Posterior cingulate gyrus (tissue), 11 donors: ENCODE measurements at places on chromosomes 7 and 10.
A peak's percentile ranks its signal among the peaks of the same experiment; 100 is the strongest.

- DNase-seq, result no peak
Measured at GRCh38 chr10:69220507-69220906, 375 bp downstream of the HKDC1 start.

GRCh38 chr10:97537186-97537869 is 35.3 kb upstream of the ANKRD2 start:
- DNase-seq, result no peak

DNA sequence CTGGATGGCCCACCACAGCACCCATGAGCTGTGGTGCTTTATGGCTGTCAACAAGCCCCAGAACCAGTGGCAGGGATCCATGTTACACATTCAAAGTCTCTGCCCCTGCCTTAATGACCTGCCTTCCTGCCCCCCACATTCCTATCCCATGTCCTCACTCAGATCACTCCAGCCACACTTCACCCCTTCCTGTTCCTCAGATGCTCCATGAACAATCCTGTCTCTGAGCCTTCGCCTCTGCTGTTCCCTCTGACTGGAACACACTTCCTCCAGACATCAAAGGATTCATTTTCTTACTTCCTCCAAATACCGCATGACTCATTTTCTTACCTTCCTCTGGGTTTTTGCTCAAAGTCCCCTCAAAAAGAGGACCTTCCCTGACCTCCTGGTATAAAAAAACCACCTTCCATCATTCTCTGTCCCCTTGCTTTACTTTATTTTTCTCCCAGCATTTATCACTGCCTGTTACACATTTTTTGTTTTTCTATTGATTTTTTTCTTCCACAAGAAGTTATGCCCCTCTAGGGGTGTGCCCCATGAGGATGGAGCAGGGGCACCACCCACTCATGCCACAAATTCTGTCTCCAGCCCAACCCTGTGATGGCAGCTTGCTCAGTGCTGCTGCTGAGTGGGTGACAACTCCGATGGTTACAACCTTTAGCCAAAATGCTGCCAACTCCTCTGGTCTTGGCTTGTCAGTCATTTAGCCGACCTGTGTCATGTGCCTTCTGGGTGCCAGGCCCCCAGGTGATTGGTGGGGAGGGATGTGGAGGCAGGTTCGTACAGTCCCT is 18.2 kb downstream of the COL13A1 start:
- no peak for DNase-seq

DNA sequence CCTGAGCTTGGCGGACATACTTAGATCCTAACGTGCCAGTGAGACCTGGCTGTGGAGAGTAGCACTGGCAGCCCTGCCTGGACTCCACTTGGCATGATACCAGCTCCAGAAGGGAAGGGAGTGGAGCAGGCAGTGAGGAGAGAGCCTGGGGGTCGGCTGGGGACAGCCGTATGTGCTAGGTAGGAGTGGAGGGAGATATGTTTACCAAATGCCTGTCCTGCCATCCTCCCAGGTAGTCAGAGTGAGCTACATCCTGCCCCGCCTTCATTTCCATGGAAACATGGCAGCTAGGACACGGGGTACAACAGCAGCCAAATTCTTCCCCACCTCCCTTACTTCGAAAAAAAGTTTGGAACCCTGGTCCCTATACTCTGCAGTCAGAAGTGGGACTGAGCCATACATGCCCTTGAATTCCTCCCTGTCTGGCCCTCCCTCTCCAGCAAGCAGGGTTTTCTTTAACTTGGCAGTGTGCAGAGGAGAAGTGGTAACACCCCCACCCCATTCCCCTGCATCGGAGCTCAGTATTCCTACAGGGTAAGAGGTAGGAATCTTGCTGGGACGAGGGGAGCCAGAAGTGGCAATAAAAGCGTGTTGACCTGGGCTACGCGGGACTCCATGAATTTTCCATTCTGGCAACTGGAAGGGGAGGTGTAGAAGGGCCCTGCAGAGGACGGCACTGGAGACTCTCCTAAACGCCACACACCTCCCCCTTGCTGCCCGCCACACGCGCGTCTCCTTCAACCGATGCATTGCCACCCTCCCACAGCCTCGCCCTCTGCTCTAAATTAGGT is 20.0 kb upstream of the SMO start:
- no peak for DNase-seq

DNA sequence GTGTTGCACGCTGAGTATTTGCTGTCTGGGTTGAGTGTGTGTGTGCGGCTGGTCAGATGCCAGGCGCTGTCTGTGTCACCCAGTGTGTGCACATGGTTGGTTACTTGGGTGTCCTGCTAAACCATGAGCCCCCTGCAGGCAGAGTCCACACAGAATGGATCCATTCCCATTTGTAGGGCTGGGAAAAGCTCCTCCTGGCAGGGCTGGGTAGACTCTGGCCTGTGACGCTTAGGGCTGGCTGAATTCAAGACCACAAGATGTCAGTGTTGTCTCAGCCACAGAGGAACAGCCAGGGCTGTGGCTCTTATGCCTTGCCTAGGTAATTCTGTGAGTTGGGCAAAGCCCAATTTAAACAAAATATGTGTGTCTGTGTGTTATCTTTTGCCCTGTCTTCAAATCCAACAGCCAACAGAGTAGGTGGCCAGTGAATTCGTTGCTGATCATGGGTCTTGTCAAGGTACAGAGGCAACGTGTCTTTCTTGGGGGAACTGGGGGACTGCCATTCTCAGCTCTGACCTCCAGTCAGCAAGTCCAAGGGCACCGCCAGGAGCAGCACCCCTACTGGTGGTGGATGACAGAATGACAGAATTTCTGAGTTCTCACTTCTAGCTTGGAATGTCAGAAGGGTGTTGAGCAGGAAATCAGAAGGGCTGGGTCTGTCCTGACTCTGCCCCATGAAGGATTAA is 285.1 kb downstream of the CCSER2 start:
- DNase-seq, result no peak

GRCh38 chr7:51847461-51848134 is 531.0 kb upstream of the COBL start:
- DNase-seq, result no peak

GRCh38 chr7:5602734-5603133 is 178.7 kb downstream of the RNF216 start:
- no peak for DNase-seq

DNA sequence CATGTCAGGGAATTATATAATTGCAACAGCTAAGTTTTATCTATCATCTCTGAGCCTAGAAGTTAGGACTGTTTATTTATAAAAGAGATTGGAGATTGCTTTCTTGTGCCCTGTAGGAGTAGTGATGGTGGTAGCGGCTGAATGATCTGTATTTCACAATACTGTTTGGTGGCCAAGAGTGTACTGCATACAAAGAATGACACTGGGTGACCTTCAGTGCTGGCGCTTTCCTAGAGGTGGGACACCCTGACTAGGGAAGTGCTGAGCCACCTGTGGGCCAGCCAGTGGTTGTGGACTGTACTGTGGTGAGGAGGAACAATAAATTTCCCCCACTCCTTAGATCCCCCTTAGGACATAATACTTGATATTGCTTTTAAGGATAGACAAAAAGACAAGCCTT is 53.0 kb downstream of the COPG2 start:
- DNase-seq, result no peak

DNA sequence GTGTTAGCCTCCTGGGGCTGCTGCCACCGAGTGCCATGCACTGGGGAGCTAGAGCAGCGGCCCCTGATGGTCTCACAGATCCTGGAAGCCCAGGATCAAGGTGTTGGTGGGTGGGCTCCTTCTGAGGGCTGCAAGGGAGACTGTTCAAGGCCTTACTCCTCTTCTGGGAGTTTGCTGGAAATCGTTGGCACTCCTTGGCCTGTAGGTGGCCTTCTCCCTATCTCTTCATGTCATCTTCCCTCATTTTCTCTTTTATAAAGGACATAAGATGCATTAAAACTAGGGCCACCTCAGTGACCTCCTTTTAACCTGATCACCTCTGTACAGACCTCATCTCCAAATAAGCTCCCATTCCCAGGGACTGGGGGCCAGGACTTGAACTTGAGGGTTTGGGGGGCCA is 27.0 kb upstream of the ZNF862 start:
- no peak for DNase-seq

DNA sequence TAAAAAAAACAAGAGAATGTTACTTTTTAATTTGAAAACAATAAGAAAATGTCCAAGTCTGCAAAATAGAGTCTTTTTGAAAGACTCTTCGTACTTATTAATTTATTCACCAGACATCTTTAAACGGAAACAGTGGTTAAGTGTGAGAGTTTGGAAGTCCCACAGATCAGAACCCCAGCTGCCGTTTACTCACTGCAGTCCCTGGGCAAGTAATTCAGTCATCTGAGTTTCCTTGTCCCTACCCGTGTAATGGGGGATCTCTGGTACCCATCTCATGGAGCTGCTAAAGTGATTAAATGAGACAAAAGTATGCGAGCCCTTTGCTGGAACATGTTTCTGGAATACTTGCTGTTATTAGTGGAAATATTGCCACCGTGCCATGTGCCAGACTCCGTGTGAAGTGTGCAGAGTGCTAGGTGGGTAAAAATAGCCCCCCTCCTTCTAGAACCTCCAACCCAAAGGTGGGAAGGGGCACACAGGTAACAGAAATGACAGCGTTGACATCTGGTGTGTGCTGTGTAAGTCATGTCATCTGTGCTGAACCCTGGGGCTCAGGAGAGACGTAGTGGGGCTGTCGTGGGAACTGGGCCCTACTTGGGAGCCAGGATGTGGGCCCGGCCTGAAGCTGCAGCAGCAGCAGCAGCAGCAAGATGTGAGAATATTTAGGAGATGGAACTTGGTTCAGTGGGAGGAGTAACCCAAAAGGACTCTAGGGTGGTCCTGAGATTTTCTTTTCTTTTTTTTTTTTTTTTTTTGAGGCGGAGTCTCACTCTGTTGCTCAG is 140.5 kb downstream of the CUX1 start:
- DNase-seq, result no peak

- DNase-seq, result no peak
Measured at GRCh38 chr7:41038211-41038610, 664.7 kb downstream of the INHBA start.

GRCh38 chr7:30922596-30922995 is 10.9 kb downstream of the AQP1 start:
- DNase-seq, result peak; percentile 58

DNA sequence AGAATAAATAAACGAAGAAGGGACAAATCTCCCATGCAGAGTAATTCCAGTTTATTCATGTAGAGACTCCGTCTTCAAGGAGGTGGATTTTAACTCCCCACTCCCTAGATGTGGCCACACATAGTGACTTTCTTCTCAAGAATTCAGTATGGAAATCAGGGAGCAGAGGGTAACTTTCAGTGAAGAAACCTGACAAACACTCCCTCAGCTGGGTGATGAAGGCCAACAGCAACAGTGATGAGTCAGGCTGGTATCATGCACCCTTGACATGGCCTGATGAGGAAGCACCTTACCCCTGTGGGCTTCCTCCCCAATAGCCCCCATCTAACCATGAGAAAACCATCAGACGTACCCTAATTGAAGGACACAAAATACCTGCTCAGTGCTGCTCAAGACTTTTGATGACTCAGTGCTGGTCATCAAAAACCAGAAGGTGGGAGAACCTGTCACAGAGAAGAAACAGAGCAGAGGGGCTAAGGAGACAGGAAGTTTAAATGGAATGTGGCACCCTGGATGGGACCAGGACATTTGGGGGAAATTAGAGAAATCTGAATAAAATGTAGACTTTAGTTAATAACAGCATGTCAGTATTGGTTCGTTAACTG is 50.6 kb downstream of the ADAMTS14 start:
- no peak for DNase-seq

GRCh38 chr7:131071786-131072504 is 255.7 kb upstream of the MKLN1 start:
- DNase-seq, result peak; percentile 21

- no peak for DNase-seq
Measured at GRCh38 chr10:76469675-76470074, 1038.3 kb downstream of the LRMDA start.

DNA sequence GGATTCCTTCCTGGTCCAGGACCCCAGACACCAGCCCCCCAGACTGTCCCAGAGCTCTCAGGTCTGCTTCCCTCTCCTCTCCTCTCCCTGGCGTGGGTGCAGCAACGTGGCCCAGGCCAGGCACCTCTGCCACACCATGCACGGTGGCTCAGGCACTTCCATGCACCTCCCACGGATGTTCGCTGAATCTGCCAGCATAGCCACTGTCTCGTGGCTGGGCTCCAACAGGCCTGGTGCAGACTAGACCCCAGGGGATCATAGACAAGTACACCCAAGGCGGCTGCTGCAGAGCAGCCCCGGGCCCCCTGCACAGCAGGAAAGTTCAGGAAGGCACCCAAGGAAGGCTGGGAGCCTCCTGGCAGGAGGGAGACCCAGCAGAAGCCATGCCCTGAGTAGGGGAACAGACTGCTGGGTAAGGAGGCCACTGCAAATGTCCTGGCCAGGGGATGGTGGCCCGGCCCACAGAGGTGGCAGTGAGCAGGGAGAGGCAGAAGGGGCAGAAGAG is 4.4 kb downstream of the RASGEF1A start:
- DNase-seq, result no peak

DNA sequence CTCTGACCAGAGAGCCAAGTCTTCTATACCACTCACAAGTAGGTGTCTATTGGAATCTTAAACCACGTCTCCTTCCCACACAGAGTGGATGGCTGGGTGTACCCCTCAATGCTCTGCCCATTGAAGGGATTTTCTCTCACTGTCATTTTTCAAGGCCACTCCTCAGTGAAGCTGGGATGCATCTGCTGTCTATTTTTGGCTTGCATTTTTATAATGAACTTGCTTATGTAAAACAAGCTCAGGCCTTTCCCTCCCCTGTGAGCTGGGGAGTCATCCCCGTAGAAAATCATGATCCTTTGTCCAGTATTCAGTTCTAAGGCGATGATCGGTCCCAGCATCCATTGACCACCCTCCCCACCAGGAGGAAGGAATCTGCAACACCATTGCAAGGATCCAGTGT is 9.8 kb upstream of the RBM17 start:
- DNase-seq, result no peak

DNA sequence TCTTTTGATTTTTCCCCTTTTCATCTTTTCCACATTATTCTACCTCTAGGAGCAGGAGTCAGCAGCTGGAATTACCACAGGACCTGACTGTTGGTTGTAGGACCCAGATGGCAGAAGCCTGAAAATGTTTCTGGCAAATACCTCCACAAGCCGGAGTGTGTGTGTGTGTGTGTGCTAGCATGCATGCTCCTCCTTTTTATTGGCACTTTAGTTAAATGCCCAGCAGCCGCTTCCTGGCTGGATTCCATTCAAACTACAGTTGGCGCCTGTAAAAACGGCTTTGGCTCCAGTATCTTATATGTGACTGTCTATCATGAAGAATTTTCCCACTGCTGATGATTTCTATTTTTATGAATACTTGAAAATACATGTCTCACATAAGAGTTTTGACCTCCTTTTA is 319.7 kb upstream of the SP4 start:
- no peak for DNase-seq

DNA sequence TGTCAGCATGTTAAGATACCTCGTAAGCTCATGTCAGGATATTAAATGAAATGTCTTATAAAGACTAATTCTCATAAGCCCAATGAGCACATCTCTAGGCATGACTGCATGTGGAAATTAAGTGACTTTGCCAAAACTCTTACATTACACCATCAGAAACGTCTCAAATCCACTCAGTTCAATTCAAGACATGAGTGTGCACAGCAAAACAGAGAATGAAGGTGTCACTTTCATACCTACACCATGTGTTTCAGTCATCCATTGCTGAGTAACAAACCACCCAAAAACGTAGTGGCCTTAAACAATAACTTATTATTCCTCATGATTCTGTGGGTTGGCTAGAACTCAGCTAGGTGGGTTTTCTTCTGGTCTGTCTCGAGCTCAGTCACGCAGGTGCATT is 99.8 kb downstream of the ATE1 start:
- DNase-seq, result no peak
